Activated CD4-positive, alpha-beta T cell treated with anti-CD3 and anti-CD28 coated beads for 36 hours (primary cell): ENCODE measurements at places on chromosomes 11 and 22.

GRCh38 chr11:44573333-44573732 lies 7.9 kb downstream of the CD82 start:
- peak; percentile 56 for DNase-seq

GRCh38 chr11:129643031-129643721 lies 172.5 kb upstream of the TMEM45B start:
- peak; percentile 51 for DNase-seq

DNA sequence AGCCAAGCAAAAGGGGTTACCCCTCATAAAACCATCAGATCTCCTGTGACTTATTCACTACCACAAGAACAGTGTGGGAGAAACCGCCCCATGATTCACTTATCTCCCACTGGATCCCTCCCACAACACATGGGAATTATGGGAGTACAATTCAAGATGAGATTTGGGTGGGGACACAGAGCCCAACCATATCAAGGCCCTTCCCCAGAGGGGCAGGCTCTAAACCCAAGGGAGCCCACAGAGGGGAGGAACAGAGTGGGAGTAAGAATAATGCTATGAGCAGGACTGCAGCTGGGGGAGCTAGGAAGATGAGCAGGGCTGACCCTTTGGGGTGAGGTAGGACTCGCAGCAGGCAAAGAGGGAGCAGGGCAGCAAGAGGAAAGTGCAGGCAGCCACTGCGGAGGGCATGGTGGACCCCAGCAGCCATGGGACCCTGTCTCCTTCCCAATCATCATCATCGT lies 59.3 kb downstream of the CD82 start:
- peak; percentile 4 for DNase-seq

GRCh38 chr11:67584205-67584880 lies 731 bp downstream of the GSTP1 start:
- DNase-seq, result peak; percentile 69

DNA sequence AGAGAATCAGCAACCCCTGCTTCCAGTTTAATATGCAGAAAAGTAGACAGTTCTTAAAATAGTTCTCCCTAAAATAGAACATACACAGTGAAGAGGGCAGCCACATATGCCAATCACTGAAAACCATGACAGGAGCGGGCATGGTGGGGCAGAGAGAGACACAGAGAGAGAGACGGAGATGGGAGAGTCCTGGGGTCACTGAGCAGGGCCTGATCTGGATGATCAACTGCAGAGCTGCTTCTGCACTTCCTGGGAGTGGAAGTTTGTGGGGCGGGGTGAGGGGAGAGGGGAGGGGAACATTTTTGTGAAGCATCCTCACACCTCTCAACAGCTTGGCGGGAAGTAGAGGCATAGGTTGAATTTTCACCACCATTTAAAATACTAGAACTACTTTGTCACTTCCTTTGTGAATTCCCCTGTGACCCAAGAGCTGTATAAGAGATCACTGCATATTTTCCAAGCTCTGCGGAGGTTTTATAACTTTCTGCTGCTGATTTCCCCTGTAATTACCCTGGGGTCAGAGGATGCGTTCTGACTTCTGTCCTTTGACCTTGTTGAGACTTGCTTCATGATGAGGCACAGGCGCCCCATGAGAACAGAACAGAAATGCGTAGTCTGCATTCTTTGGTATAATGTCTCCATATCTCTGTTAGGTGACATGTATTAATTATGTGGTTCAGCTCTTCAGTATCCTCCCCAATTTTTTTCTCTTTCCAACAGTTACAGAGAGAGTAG lies 419.4 kb downstream of the BRD1 start:
- DNase-seq, result no peak

GRCh38 chr11:4459500-4459899 lies 10.4 kb downstream of the OR52K2 start:
- no peak for DNase-seq

- DNase-seq, result no peak
These were observed 10.2 kb upstream of the TBC1D10A start for GRCh38 chr22:30336752-30337460.

- no peak for DNase-seq
These were observed 77.1 kb downstream of the DHCR7 start for GRCh38 chr11:71370895-71371673.

DNA sequence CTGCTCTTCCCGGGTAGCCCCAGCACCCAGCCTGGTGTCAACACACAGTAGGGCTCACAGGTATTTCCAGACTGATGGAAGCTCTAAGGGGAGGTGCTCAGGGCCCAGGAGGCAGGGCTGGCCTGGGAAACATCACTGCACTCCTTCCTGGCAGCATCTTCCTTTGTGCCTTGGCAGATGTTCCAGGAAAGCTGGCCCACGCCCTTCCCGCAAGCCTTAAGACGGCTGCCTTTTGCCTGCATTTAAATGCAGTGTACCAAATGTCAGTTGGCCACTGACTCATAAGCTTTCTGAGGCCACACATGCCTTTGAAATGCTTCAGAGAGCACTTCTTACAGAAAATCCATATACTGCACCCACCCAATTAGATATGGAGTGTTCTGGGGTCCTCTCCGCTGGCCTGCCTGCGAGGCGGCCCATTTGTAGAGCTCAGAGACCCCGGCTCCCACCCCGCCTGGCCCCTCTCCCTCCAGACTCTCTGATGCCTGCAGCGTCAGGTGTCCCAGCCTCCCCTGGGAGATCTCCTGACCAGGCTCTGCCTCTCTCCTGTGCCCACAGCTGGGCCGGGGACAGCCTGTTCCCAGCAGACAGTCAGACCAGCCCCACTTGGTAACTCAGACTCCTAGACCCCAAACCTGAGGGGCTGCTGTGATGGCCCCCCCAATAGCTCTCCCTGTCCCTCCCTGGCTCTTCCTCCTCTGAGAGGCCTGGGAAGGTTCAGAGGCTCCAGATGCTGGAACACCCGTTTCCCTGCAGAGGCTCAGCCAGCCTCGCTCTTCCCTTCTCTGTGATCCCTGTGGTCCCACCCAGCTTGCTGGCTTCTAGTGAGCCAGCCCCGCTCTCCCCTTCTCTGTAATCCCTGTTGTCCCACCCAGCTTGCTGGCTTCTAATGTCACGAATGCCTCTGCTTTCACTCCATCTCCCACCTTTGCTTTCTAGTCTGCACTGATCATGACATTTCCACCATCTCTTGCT lies 47.6 kb upstream of the THY1 start:
- DNase-seq, result no peak

- peak; percentile 77 for DNase-seq
These were observed 7.6 kb downstream of the MYO18B start for GRCh38 chr22:25749420-25750169.

DNA sequence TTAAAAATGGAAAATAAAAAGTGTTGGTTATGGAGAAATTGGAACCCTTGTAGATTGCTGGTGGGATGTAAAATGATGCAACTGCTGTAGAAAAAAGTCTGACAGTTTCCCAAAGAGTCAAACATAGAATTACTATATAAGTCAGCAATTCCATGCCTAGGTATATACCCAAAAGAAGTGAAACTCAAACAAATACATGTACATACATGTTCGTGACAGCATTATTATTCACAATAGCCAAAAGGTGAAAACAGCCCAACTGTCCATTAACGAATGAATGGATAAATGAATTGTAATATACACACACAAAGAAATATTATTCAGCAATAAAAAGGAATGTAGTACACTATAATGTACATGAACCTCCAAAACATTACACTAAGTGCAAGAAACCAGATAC lies 116.0 kb downstream of the TTC28 start:
- no peak for DNase-seq

GRCh38 chr11:69698362-69698761 lies 5.5 kb downstream of the FGF19 start:
- no peak for DNase-seq

- DNase-seq, result no peak
These were observed 151.6 kb downstream of the FAT3 start for GRCh38 chr11:92376146-92376599.

GRCh38 chr11:45323601-45324249 lies 37.6 kb upstream of the SYT13 start:
- DNase-seq, result no peak

DNA sequence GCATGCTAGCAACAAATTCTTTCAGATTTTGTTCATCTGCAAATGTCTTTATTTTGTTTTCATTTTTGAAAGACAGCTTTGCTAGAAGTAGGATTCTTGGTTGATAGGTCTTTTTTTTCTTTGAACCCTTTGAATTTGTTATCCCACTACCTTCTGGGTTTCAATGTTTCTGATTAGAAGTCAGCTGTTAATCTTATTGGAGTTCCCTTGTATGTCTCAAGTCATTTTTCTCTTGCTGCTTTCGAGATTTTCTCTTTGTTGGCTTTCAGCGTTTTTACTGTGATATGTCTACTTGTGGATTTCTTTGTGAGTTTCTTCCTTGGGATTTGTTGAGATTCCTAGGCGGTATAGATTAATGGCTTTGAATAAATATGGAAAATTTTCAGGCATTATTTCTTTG lies 27.2 kb upstream of the MS4A8 start:
- DNase-seq, result no peak

GRCh38 chr11:70317581-70318305 lies 47.3 kb downstream of the PPFIA1 start:
- no peak for DNase-seq

DNA sequence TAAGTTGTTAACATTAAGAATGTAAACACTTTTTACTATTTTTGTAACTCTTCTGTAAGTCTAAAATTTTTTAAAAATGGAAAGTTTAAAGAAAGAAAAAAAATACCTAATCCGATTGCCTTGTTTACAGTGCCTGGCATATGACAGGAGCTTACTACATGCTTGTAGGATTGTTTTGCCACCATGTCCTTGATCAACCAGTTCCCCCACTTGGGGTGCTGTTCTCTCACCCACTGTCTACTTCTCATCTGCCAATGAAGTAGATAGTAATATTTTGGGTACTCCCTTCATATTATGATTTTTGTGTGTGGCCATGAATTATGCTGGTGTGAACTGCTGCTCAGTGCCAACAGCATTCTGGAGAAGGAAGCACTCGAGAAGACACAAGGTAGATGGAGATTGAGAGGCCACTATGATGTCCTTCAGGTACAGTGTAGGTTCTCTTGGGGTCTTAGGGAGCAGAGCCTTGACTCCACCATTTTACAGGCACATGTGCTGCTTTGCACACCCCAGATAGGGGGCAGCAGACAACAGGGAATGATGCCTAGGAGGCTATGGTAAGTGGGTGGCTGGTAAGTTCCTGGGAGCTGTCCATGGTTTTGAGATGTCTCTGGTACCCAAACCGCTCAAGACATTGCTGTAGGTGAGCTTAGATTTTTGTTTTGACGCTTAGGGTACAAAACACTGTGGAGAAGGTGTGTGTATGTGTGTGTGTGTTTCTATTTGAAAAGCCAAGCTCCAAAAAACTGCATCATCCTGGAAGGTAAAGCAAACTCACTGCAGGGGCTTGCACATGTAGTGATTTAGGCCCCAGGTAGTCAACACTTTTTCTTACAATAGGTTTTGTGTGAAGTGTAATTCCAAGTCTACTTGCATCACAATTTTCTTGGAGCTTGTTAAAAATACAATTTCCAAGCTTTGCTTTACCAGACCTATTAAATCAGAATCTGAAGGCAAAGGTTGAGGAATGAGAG lies 494.5 kb upstream of the LARGE1 start:
- DNase-seq, result peak; percentile 70

GRCh38 chr11:127898422-127899365 lies 688.7 kb downstream of the ETS1 start:
- no peak for DNase-seq

DNA sequence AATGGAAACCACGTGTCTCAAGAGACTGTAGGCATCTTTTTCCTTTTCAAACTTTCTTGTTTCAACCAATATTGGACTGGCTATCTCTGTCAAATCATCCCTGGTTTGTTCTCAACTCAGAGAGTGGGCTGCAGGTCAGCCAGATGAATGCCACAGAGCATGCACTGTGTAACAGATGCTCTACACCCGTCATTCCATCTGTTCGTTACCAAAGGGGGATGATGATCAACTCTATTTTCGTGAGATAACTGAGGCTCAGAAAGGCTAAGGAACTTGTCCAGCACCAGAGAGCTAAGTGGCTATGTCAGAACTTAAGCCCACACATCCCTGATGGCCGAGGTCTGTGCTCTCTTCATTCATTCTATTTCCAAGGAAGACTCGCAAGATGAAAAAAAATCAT lies 42.1 kb downstream of the SLC1A2 start:
- no peak for DNase-seq

DNA sequence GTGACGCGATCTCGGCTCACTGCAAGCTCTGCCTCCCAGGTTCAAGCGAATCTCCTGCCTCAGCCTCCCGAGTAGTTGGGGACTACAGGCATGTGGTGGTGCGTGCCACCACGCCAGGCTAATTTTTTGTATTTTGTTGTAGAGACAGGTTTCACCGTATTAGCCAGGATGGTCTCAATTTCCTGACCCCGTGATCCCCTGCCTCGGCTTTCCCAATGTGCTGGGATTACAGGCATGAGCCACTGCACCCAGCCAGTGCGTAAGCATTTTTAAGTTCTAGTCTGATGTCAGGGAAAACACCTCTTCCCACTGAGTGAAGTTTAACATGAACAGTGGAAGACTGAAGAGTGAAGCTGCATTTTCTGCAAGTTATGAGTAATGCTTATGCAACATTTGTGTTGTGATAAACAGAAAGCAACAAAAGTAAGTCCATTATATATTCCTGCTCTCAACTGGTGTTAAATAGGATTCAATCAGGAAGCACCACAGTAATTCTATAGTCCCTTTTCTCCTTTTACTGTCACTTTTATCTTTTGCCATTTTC lies 1219.8 kb upstream of the RAG2 start:
- no peak for DNase-seq

- peak; percentile 60 for DNase-seq
These were observed 11.0 kb downstream of the DDB2 start for GRCh38 chr11:47225552-47226400.

DNA sequence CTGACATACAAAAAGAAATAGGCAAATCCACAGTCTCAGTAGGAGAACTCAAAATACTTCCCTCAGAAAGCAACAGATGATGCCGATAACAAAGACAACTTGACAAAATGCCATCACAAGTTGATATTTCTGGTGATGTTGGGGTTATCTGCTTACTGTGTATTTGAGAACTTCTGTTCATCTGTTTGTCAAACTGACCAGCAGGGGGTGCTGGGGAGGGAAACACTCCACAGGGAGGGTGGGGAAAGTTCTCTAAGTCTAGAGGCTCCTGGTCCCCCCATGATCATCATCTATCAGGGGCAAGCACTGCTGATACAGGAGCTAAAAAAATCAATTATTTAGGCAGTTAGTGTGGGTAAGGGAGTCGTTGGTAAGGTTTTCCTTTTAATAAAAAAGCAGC lies 19.2 kb downstream of the GLYATL1 start:
- DNase-seq, result peak; percentile 68

DNA sequence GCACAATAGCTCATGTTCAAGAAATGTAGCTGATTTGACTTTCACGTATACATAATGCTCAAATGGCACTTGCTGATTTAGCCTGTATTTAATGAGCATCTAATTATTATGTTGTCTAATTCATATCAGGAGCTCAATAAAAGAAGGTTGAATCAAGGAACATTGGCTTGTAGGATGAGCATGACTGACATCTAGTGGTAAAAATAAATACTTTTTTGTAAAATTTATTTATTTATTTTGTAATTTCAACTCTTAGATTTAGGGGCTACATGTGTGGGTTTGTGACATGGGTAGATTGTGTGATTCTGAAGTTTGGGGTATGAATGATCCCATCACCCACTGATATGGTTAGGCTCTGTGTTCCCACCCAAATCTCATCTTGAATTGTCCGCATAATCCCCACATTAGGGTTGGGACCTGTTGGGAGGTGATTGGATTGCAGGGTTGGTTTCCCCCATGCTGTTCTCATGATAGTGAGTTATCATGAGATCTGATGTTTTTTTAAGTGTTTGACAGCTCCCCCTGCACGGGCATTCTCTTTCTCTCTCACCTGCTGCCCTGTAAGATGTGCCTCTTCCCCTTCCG lies 1.7 kb upstream of the OR52E5 start:
- DNase-seq, result no peak

- DNase-seq, result no peak
These were observed 187.8 kb downstream of the CHST1 start for GRCh38 chr11:45477588-45477987.

GRCh38 chr22:44776605-44777363 lies 24.4 kb downstream of the ARHGAP8 start:
- DNase-seq, result no peak
